ENCODE measurements at places on chromosomes 7 and 10.

DNA sequence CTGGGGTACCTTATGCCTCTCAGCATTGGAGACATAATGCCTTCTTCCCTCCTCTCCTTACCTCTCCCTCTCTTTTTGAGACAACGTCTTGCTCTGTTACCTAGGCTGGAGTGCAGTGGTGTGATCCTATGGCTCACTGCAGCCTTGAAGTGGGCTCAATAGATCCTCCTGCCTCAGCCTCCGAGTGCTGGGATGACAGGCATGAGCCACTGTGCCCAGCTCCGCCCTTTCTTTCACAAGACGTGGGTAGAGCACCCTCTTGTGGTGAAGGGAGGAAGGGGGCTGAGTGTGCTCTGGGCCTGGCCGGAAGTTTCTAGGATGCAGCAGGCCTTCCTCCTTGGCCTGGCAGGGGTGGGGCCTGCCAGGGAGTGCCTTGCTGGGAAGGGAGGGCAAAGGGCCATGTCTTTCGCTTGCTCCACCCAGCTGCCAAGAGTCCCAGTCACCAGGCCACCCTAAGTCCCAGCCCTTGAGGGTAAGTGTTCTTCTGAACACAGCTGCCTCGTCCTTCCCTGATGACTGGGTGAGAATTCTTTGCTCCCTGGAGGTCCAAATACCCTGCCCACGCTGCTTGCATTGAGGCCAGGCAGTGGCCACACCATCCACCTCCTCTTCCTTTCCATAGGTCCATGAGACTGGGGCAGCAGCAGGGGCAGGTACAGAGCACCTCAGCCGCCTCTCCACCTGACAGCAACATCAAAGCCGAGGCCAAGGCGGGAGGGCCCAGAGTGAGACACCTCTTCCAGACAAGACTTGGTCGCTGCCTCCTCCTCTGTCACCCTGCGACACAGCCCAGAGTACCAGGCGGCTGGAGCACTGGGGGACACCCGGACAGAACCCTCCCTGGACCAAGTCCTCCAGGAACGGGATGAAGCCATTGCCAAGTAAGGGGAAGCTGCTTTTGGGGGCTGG, 3.7 kb downstream of the ABHD11 start:
- DNase-seq: peak; percentile 65

DNA sequence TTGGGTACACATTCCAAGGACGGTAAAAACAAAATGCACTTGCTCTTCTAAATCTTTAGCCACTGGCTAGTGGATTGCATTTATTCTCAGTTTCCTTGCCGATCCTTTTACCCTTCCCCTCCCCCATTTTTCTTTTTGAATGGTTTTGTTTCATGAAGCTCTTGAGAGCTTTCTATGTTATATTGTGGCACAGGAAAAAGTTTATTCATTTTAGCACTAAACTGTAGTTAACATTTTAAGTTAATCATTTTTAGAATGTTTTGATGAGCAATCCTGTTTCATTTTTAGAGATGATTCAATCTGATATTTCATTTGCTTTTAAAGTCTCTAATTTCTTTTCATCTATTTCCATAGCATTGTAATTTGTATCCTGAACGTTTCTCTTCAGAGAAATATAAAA, 24.0 kb downstream of the ZEB1 start:
- no peak for DNase-seq

GRCh38 chr7:111384065-111384891, 178.0 kb downstream of the IMMP2L start:
- no peak for DNase-seq

DNA sequence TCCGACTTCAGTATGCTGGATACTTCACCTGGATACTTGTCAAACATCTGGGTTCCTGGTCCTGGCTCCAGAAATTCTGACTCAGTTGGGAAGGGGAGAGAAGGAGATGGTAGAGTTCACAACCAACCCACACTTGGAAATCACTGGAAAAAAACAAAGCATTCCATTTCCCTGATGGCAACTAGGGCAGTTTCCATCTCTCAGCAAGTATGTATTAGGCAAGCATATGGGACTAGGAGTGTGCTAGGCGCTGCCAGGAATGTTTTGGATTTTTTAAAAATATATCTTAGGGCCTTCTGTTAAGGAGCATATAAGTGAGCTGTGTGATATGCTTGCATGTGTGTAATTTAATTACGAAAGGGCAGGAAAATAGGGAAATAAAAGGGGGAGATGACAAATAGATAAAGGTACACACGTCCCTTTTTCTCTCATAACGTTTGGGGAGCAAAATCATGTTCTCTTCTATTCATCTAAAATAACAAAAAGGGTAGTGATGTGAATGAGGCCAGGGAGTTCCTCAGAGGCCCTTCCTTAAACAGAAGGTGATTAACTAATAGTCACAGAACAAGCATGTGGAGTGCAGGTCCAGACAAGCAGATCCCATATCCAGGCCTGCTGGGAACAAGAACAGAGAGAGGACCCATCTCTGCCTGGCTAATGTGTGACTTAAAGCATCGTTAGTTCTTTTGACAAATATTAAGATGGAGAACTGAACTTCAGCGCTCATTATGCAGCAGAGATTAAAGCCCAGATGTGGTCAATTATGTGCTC, 64.5 kb upstream of the NFE2L3 start:
- no peak for DNase-seq

- no peak for DNase-seq
Observed at GRCh38 chr7:22123139-22123538, 177.4 kb upstream of the CDCA7L start.

DNA sequence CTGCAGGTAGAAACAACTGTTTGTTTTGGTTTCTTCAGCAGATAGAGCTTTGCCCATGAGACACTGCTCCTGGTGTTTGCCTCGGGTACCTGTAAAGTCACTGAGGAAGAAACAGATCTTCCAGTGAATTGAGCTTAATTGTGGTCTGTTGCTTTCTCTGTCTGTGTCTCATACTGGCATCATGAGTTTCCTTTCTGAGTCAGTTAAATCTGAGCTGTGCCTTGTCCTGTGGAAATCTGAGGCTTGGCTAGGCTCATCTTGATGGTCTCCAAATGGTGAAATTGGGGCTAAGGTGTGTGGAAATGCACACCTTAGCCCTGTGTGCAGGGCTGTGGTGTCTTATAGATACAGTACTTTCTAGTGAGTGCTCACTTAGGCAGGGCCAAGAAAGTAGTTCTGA, 67.4 kb downstream of the GBF1 start:
- no peak for DNase-seq
